Aorta (tissue), 5 donors: ENCODE measurements at places on chromosomes 7 and 10.

DNA sequence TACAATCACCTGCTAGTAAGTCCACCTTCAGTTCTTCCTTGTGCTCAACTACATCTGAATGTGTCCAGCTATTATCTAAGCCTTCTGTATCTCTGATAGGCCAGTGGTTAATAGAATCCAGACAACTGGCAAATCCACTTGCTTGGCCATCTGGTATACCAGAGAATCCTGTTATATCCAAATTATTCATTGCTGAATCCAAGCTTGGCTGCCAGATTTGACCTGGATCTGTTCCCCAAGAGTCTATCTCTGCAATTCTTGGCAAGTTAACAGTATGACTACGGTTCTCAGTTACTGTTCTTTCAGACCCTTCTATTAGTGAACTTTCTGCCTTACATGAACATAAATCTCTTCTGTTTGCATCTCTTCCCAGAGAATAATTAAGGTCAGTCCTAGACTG, 154.6 kb upstream of the TARP start:
- peak; percentile 46 for DNase-seq

DNA sequence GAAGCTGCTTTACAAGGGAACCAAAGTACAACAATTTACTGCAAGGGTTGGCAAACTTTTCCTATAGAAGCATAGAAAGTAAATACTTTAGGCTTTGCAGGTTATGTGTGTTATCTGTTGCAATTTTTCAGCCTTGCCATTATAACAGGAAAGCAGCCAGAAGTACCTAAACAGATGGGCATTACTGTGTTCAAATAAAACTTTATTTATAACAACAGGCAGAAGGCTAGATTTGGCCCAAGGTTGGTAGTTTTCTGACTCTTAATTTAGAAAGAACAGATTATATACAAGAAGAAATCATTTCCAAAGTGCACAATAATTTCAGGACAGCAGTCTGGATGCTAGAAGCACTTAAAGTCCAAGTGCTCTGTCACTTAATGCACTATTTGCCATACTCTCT, 307.1 kb downstream of the ANKRD7 start:
- DNase-seq: no peak

GRCh38 chr10:70191972-70192305, 21.6 kb upstream of the SAR1A start:
- DNase-seq: no peak

- DNase-seq: no peak
These were observed 107.0 kb downstream of the XRCC2 start for GRCh38 chr7:152568972-152569371.

DNA sequence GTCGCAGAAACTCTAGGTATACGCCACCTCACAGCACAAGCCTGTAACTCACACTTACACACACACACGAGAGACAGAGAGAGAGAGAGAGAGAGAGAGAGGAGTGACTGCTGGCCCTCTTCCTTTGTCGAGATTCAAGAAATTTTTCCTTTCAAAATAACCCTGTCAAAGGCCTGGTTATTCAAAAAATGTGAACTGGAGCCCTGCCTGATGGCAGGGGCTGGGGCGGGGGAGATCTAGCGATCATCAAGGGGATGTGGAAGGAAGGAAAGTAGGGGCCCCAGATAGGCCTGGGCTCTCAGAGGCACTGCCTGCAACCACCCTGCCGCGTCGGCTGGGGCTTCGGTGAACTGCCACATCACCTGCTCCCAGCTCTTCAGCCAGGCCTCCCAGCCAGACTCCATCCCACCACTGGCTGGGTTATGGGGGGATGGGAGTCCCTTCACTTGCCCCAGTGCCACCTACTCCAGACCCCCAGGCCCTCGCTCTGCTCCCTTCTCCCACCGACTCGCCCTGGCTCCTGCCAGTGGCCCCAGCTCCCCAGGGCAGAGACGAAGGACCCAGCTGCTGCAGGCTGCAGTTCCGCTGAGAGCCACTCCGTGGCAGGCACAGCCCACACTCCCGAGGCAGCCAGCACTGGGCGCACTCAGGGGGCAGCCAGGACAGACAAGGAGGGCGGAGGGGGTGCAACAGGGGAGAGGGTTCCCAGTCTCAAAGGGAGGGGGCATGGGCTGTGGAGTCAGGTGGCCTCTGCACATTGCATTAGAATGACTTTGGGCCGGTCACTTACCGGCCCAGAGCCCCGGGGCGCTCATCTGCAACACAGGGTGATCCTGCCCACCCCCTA, 15.3 kb downstream of the KCNH2 start:
- no peak for DNase-seq

DNA sequence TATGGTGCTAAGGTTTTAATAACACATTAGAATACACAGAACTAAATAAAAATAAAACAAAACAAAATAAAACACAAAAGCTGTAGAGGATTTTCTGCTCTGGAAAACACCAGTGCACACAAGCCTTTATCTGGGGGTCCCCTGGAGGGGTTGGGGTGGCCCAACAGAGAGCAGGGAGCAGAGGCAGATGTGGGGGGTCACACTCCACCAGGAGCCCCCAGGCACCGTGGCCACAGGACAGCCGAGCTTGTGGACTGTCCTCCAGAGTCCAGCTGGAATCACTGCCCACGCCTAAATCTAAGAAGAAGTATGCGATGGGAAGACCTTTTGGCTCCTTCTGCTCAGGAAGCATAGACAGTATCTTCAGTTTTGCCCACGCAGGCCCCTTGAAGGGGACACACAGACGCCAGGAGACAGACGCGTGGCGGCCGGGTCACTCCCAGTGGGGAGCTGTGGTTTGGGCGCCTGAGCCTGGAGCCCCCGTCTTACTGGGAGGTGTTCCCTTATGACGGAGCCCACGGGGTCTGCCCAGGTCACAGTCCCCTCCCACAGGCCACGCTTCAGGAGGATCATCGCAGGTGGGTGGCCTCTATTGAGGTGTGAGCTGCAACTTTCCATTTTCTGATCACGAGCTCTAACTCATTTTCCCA, 595.0 kb downstream of the PTPRN2 start:
- DNase-seq: no peak

- no peak for DNase-seq
These were observed 46.1 kb downstream of the UBE2H start for GRCh38 chr7:129906700-129907099.

DNA sequence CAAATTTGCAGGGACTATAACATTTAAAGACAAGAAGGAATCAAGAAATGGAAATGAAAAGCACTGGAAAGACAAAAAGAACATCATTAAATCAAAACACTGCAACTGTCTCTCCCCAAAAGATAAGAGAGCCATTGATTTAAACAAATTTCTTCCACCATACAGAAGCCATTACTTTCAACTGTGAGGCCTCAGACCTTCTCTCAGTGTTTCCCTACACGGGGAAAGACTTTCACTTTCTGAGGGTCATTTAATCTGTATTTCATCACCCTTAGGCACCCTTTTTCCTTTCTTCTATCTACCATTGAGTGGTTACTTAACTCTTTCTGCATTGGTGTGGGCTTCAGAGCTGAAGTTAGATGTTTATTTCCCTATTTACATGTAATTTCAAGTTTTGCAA, 47.5 kb downstream of the CCDC172 start:
- no peak for DNase-seq

GRCh38 chr10:89224739-89225443, 17.8 kb upstream of the CH25H start:
- no peak for DNase-seq

- DNase-seq: no peak
These were observed 98.2 kb downstream of the MAPK8 start for GRCh38 chr10:48404646-48405045.

- no peak for DNase-seq
These were observed 55.2 kb upstream of the EZH2 start for GRCh38 chr7:148939128-148939755.

DNA sequence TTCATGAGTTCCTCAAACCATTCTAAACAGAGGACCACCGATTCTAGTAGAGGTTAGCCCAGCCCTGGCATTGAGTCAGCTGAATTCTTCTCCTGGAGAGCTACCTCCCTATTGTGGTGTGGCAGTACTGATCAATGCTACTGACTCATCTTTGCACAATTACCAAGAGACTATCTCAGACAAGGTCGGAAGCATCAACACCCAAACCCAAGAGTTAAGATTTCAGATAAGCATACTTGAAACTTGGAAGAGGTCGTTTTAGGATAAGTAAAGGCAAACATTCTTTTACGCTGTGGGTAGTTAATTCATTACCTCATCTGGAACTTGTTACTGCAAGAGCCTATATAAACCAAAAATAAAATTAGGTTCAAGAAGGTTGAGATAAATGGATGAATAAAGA, 154.6 kb upstream of the NRBF2 start:
- no peak for DNase-seq

- DNase-seq: no peak
These were observed 169.1 kb upstream of the MEOX2 start for GRCh38 chr7:15855525-15856109.

DNA sequence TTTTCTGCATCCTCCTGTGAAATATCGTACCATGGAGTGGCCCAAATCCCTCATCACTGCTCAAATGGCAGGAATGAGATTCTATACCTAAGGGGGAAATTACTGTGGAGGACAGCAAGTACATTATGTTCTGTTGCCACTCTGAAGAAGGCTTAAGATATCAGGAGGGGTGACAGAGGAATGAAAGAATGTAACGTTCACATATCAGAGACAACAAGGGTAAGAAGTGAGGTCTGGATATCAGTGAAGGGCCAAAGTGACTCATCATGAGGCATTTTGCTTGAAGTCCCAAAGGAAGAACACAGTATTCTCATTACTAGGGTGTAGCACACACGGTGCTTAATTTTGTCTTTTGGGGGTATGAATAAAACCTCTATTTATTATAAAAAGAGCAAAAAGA, 71.5 kb upstream of the SLC13A1 start:
- DNase-seq: no peak

- DNase-seq: no peak
These were observed 9.8 kb downstream of the USP6NL start for GRCh38 chr10:11601670-11602069.

GRCh38 chr10:5665373-5666007, 905 bp downstream of the ASB13 start:
- DNase-seq: no peak

- DNase-seq: no peak
These were observed 6.6 kb downstream of the NPC1L1 start for GRCh38 chr7:44534501-44534900.

DNA sequence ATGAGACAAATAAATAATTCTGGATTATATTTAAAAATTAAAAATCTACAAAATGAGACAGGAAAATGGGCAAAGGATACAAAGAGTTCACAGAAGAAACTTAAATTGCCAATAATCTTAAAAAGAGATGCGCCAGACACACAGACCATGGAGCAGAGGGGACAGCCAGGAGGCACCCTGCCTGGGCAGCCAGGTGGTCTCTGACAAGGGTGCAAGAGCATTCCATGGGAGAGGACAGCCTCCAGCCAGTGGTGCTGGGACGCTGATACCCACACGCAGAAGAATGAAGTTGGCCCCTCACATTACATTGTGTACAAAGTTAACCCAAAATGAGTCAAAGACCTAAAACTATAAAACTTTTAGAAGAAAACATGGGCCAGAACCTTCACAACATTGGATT, 106.3 kb downstream of the NKX6-2 start:
- DNase-seq: no peak

GRCh38 chr7:144649120-144649519, 186.7 kb downstream of the TPK1 start:
- DNase-seq: no peak

DNA sequence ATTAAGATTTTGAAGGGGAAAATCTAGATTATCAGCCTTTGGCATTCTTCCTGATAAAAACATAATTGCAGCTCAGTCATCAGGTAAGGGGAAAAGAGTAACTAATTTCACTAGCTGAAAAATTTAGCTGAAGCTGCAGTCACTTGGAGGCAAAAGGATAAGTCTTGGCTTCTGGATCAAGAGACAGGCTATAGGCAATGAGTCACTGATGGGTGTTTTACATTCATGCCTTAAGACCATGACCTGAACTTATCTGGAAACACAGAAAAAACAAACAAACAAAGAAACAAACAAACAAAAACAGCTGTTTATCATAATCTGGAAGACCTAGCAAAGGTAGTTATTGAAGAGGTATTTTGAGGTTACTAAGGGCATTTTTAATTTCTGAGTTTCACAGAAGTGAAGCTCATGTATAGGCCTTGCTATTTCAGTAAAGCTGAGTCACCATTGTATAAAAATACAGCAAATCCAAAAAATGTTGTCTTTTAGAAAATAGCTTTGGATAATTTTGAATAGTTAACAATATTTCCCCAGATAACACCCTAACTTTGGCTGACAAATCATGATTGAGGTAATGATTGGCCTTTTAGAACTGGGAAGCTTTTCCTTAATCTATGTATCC, 40.3 kb downstream of the ZNF22 start:
- DNase-seq: no peak

GRCh38 chr7:133815611-133816210, 311.4 kb upstream of the LRGUK start:
- DNase-seq: no peak
